ENCODE measurements at places on chromosomes 7 and 10.

- DNase-seq, result no peak
These were observed 90.2 kb downstream of the TMEM26 start for GRCh38 chr10:61363006-61363405.

DNA sequence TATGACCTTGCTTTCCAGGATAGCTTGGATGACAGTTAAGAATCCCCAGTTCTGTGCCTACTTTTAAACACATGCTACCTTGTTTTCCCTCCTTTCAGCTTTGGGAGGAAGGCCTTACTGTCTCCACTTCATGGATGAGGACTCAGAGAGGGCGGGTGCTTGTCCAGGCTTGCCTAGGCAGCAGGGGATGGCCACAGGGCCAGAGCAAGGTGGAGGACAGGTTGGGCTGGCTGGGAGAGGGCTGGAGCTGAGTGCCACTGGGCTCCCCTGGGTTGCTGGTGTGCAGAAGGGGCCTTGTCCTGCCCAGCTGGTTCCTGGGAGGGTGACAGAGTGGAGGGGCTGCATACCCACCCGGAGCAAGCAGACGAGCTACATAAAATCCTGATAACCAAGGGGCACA is 117.8 kb downstream of the GRK5 start:
- DNase-seq, result no peak

GRCh38 chr7:69651101-69651590 is 52.9 kb downstream of the AUTS2 start:
- DNase-seq, result no peak

- no peak for DNase-seq
These were observed 56.7 kb downstream of the GNA12 start for GRCh38 chr7:2787251-2787951.

DNA sequence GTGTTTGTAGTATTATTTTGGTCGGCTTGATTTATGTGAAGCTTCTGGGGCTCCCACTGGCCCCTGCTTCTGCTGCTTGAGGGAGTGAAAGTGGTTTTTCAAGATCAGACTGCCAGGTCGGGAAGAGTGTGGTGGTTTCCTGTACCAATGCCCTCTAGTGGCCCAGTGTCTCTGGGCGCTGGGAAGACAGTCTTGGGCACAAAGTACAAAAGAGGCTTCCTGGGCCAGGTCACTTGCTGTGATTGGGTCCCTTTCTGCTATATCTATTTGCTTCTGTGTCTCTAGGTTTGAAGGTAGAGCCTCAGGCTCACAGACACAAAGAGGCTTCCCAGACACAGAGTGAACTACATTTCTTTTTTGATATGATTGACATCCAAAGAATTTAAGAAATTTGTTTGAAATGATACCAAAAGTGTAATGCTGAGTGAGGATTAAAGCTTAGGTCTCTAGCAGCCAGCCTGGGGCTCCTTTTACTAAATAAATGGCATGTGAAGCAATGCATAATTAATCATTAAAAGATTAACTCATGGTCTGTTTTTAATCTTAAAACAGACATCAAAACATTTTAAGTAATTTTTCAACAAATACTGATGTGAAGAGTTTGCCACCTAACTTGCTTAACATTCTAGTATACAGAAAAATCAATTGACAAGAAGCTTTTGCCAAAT is 36.3 kb downstream of the ABCB1 start:
- DNase-seq, result peak; percentile 39

- peak; percentile 88 for DNase-seq
These were observed 207.6 kb upstream of the KLF14 start for GRCh38 chr7:130941322-130942210.

DNA sequence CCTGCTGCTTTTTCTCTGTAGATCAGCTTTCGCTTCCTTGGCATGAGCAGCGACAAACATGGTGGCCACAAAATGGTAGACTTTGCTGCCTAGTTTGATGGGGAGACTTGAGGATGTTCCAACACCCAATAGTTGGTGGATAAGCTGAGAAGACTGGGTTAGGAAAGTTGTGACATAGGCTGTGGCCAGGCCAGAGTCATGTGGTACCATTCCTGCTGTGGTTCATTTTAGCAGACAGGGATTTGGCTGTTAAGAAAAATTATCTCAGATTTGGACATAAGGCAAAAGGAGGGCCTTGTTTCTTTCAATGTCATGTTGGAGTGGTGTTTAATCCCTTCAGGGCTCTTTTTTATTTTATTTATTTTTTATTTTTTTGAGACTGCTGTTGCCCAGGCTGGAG is 26.6 kb upstream of the FAM180A start:
- DNase-seq, result no peak

DNA sequence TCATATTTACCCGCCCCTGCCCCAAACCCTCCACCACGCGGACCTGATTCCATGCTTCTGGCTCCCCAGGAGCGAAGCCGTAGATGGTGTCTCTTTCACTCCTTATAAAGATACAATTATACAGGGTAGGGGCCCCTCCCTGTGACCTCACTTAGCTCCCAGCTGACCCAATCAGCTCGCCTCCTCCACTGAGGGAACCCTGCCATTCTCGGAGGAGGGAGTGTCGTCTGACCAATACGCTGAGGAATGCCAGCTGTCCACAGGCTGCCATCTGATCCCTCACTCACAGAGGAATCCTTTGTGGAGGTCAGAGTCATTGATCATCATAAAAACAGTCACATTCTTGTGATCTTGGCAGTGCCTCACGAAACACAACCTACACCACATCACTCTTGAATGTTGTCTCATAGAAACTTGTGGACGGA is 67.5 kb upstream of the INSIG1 start:
- DNase-seq, result peak; percentile 99

DNA sequence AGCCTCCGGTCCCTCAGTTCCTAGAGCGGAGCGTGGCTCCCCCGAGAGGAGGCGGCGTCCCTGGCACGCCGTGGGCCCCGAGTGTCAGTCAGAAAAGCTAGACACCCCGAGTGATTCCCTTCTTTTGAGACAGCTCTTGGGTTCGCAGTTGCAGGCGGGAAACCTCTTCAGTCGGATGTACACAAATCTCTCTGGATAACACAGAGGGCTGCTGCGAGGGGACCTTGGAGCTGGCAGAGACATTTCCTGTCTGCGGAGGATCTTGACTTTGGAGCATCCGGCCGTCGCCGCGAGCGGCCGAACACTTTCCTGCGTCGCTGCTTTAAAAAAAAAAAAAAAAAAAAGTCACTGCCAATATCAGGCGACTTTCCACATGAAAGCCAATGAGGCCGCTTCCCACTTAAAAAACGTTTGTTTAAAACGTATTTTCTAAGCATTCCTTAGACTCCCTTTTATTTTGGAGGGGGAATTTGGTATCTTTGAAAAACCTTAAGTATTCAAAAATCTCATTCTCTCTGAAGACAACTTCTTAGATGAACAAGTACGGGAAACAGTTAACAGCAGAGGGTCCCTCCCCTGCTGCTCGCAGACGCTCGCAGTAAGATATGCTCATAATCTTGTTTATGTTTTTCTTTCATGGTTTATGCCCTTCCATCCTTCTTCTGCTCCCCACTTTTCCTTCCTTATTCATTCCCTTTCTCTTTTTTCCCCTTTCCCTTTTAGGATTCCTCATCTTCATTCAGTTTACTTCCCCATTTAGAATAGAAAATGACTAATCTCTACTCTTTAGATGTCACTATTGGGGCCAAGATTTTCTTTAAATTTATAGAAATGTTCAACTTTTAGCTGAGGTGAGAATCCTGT is 10.0 kb downstream of the HHEX start:
- peak; percentile 50 for DNase-seq

DNA sequence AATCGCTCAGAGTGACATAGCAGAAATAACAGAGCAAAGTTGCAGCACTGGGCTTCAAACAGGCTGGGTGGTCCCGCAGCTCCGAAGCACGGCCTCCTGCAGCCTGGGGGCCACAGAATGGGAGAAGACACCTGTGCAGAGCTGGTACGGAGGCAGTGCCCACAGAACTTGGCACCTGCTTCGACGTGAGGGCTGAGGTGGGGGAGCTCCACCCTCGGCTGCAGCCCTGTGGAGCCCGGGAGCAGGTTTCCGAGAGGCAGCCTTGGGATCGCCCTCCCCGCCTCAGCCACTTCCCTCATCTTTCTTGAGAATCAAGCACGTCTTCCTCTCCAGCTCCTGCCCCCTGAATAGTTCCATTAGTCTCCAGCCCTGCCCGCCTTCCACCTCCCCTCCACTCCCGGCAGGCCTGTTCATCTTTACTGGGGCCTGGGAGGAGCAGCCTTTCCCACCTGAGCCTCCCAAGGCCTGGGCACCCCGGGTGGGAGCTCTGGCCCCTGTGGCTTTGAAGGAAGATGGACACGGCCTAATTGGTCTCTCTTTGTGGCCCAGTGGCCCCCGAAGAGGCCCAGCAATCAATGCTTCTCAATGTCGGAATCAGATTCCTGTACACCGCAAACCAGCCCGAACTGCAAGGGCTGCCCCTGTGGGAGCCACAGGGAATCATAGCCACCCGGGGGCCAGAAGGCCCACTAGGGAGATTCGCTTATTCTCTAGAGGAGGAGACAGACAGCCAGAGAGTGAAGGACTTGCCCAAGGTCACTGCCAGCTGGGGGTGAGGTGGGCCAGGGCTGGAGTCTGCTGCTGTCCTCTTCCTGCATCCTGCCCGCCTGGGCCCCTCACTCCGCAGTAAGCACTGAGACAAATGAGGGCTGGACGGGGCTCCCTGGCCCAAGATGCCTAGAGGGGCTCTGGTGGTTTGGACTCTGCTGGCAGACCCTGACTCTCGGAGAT is 17.0 kb upstream of the PCBD1 start:
- no peak for DNase-seq

DNA sequence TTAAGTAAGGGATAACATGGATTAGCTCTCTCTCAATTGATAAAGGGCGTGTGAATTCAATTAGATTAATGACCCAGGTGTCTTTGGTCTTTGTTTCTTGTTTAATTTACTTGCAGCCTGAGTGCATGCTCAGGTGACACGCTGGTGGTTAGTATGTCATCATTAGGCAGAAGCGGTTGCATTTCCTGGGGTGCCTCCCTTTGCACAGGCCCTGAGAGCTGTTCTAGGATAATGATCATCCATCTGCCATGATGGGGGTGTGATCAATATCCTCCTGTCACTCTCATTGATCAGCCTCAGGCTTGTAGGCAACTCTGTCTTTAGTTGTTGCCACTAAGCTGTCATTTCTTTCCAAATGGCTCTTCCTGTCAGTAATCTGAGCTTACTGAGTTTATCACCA is 99.6 kb upstream of the NPS start:
- DNase-seq, result no peak

DNA sequence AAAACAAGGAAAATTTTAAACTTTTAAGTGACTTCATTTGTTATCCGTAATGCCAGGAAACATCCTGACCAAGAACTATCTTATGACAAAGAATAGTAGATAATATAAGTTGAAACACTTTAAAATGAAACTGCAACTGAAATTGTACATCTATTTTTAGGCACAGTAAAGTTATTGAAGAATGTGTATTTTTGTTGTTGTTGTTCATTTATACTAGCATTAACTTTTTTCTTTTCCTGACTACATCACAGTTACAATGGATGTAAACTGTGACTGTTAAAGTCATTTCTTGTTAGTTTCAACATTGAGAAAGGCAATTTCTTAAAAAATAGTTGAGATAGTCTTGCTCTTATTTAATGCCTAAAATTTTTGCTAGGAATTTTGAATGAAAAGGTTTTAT is 2.6 kb downstream of the CPED1 start:
- no peak for DNase-seq

DNA sequence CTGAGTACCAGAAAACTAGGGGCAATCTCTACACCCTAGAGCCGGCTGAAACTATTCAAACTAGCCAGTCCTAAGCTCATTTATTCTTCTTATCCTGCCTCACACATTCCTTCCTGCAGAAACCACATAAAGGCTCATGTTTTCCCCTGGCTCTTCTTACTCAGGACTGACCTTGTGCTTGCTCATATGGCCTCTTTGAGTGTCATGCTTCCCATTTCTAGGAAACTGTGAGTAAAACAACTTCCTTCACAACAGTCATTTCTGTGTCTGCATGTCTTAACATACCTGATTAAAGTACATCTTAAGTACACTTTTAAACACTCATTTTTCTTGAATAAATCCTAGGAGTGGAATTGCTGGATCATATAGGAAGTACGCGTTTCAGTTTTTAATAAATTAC is 52.3 kb upstream of the KIAA1217 start:
- DNase-seq, result no peak

DNA sequence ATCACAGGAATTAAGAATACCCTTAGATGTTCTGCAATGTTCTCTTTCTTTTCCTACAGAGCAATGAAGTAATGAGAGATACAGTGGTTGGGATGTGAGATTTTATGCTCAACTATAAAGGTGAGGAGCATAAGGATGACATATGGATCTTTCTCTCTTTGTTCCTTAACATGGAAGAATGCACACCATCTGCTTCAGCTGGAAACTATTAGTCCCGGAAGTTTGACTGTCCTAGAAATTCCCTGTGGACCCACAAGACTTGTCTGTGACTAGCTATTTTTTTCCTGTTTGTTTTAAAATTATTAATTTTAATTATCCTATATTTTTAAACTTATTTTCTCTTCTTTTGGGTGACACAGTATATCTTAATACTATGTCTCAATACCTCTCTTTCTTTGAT is 80.2 kb downstream of the DKK1 start:
- DNase-seq, result no peak

DNA sequence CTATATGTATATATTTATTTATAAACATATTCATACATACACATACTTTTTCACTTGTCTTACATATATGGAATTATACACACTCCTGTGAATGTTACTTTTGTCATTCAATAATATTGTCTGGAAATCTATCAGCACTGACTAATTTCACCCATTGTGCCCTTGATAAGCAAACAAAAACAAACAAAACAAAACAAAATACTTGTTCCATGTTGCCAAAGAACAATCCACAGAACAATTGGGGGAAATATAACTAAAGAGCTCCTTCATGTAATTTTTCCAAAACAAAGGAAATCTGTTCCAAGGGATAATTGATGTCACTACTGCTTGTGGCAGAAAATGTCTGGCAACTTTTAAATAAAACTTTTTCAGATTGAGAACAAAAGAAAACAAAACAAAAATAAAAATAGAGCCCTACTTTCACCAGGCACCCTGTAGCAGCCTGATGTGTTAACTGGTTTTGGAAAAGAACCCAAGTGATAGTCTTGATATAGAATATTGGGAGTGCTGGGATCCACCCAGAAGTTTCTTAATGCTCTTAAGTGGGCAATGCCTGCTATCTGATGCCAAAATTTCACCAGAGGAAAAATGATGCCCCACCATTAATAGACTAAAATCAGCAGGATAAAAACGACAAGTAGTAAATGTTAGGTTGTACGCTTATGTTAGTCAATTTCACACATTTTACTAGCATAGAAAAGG is 34.0 kb upstream of the CCDC7 start:
- no peak for DNase-seq

- peak; percentile 100 for DNase-seq
These were observed at the start of gene HOXA5 for GRCh38 chr7:27143023-27143949. TSS of gene HOXA5 (minus strand) at chr7:27143681. CDS start at chr7:27143607, 74 bp downstream.

All from SW480 (cell line).